ENCODE measurements at places on chromosomes 3 and 15.

DNA sequence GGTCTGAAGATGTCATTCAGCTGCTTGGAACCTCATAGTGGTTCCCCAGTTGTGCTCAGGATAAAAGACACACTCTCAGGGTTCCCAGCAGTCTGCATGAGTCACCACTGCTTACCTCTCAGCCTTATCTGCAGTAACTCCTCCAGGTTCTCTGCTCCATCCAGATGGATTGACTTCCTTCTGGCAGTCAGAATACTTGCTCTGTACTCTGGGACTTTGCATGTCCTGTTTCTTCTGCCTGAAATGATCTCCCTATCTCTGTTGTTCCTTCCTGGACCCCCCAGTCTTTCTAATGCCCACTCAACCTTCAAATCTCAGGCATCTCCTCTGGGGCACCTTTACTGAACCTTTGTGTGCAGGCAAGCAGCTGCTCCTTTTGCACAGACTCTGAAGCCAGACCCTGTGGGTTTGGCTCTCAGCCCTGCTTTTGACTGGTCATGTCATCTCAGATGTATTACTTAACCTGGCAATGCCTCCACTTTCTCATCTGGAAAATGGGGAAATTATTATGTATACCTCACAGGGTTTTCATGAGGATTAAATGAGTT, 38.4 kb downstream of the ITPR1 start:
- DNase-seq, result no peak

DNA sequence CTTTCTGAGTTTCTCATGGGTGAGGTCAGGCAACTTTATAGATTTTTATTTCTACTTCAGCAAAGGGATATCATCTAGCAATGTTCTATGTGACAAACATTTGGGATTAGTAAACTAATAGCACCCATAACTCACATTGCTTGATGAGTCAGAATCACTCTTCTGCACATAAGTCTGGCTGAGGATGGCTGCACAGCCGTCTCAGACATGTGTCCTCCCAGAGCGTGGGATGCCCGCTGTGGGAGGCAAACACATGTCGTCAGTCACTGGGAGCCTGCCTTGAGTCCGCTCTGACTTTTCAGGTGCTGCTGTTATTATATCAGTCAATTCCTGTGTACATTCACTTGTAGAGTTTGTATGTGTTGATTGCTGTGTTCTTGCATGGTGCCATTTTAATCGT, 230.7 kb upstream of the TRIM42 start:
- no peak for DNase-seq

DNA sequence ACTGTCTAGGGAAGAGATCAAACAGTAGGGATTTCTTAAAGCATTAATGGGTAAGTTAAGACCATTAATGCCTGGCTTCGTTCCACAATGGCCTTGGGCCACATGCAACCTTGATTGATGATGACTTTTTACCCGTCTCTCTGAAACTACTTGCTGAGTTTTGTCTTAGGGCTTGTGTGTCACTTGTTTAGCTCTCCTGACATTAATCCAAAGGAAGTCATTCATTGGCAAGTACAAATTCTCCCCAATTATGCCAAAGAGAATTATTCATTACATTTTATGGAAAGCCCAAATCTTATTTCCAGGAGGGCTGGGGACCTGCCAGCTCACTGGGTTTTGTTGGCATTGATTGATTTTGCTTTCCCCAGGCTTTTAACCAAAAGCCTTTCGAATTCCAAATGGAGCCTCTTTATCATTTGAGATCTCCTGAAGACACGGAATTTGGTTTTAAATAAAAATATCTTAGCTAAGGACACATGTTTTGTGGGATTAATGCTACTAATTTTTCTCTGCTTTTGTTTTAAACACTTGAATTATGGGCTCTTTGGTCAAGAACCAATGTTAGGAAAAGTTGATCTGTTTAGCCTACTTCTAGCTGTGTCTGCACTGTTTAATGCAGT, 40.7 kb downstream of the SERPINI1 start:
- DNase-seq, result no peak

DNA sequence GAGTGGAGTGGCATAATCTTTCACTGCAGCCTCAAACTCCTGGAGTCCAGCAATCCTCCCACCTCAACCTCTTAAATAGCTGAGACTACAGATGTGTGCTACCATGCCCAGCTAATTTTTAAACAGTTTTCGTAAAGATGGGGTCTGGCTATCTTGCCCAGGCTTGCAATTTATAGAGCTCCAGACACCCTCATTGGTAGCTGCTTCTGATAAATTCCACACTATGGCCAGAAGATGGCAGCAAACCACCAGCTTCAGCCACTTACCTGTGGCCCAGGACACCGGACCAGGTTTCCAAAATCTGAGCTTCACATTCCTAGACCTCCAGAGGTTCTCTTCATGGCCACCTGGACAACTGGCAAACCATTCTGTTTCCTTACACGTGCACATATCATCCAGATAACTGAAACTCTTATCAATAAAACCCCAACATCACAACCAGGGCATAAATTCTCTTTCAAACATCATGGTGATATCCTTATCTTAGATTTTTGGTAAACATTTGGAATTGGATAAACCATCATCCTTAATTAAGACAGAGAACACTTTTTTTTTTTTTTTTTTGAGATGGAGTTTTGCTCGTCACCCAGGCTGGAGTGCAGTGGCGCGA, 28.9 kb downstream of the FBXW12 start:
- peak; percentile 42 for DNase-seq

DNA sequence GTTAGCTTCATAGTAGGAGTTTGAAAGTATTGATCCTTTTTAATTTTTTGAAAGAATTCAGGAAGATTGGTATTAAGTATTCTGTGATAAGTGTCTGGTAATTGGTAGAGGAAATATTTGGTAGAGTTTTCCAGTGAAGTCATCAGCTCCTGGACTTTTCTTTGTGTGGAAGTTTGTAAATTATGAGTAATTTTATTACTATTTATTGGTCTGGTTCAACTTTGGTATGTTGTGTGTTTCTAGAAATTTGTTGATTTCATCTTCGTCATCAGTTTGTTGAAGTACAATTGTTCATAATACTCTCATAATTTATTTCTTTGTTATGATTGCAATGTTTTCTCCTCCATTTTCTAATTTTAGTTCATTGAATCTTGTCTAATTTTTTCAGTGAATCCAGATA, 832.0 kb downstream of the OTOL1 start:
- no peak for DNase-seq

- DNase-seq, result no peak
These were observed 145.0 kb upstream of the MITF start for GRCh38 chr3:69594286-69594685.

DNA sequence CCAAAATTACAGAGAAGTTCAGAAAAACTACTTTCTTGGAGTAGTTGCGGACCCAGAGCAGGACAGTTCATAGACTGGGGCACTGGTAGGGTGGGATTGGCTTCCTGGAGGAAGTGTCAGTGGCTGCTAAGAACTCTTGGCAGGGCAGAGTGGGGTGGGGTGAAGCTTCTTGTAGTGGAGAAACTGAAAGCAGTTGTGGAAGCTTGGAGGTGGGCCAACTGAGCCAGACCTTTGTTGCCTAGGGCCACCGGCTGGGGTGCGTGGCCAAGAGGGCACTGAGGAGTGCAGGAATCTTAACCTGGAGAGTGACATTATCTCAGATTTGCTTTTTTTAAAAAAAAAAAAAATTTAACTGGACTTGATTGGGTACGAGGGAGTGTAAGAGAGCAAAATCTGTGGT, 3.1 kb downstream of the KAT2B start:
- peak; percentile 19 for DNase-seq

DNA sequence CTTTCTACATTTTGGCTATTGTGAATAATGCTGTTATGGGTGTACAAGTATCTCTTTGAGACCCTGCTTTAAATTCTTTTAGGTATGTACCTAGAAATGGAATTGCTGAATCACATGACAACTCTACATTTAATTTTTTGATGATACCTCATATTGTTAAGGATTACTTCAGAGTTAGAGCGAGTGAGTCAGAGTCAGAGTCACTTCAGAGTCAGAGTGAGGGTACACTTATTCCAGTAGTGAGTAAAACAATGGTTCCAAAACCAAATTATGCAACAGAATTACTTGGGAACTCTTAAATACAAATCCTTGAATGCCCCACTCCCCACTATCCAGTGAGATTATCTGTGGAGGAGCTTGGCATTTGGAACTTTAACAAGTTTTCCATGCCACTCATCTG, 50.3 kb upstream of the SNRK start:
- DNase-seq, result no peak

DNA sequence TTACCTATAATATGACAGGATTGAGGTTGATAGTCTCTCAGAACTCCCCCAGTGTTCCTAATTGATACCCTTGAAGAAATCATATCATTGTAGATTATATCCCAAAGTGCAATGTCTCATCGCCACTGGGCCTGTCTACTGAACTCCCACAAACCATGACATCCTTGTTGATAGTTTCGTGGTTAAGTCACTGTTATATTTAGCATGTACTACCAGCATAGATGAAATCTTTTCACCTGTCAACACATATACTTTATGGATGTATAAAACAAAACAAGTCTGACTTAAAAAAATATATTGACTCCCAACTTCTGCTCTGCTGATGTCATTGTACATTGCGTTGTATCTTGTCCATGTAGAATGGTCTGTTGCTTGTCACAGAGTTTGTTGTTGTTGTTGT, 128.1 kb downstream of the IQCH start:
- no peak for DNase-seq

DNA sequence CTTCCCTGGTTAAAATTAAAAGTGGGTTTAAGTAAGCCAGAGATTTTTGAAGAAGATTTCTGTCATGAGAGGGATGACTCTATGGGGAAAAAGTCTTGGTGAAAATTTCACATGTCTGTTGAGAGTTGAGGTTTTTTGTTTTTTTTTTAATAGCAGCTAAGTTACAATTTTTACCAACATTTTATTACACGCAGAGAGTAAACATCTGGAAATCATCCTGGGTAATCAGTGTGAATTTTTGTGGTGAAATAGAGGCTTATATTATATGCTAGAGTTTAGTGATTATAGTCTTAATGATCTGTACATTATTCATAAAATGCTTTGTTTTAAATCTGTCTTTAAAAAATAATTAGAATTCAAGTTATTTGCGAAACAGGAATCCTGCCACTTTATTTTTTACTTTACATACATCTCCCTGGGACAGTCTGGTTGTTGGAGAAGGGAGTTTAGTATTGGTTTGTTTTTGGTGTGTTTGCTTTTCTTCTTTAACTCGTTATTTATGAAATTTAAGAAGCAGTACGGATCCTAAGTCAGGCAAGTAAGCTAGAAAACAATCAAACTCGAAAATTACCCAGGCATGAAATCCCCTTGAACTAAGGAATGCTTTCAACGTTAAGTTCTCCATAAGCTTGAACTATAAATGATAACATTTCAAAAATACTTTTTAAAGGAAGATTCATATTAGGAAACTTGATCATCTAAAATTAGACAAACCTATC, 143.4 kb upstream of the TSC22D2 start:
- no peak for DNase-seq

GRCh38 chr15:22844421-22845288, 6.2 kb downstream of the NIPA2 start:
- no peak for DNase-seq

- no peak for DNase-seq
These were observed 116.7 kb downstream of the ADCY5 start for GRCh38 chr3:123332124-123332641.

GRCh38 chr3:58999774-59000160, 50.1 kb downstream of the CFAP20DC start:
- DNase-seq, result no peak
